NCI-H1048 (cell line): ENCODE measurements at places on chromosomes 12 and 14.

DNA sequence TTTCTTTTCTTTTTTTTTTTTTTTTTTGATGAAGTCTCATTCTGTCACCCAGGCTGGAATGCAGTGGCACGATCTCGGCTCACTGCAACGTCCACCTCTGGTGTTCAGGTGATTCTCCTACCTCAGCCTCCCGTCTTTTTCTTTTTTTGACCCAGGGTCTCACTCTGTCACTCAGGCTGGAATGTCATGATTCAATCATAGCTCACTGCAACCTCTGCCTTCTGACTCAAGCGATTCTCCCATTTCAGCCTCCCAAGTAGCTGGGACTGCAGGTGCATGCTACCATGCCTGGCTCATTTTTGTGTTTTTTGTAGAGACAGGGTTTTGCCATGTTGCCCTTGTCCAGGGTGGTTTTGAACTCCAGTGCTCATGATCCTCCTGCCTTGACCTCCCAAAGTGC is 12.0 kb downstream of the FUT8 start:
- no peak for DNase-seq

GRCh38 chr12:6052940-6053329 is 71.5 kb downstream of the VWF start:
- no peak for DNase-seq

DNA sequence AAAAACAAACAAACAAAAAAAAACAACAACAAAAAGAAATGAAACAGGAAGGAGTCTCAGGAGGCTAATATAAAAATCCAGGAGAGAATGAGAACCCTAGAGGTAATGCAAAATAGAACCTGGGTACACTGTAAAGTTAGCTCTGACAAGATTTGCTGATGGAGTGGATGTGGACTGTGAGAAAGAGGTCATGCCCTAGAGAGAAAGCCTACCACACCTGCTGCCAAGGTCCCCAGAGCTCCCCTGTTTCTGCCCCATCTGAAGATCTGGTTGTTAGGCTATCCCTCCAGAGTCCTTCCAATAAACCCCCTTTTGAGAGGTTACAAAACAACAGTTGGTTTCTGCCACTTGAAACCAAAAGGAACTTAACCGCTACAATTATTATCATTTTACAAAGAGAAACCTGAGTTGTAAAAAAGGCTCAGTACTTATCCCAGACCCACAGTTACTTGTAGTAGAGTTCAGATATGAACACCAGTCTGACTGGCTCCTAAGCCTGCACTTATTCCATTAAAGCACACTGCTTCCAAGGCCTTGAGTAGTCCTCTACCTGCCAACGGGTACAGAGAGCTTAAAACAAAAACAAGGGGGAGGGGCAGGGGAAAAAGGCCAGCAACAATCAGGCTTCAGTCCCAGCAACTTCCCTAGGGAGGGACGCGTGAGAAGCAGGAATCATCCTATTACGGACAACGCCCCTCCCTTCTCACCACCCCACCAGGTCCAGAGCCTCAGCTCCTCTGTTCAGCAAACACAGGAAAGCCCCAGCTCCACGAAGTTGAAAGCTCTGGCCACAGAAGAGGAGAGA is 27.7 kb downstream of the PPP1R13B start:
- no peak for DNase-seq

DNA sequence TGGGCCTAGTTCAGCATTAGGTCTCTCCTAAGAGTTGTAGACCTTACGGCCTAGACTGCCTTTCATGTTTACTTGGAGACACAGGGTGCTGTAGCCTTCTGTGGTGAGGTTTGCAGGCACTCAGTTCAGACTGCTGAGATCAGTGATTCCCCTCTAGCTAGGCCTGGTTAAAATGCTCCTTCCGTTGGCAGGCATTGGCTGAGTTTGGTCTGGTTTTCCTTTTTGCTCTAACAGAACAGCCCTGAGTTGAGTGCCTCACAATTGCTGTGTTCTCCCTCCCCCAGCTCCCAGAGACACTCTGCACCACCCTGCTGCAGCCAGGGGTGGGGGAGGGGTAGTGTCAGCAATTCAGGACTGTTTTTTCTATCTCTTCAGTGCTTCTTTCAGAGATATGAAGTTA is 178.9 kb upstream of the DYRK2 start:
- DNase-seq: no peak

GRCh38 chr14:47208434-47208833 is 467.0 kb downstream of the MDGA2 start:
- no peak for DNase-seq

DNA sequence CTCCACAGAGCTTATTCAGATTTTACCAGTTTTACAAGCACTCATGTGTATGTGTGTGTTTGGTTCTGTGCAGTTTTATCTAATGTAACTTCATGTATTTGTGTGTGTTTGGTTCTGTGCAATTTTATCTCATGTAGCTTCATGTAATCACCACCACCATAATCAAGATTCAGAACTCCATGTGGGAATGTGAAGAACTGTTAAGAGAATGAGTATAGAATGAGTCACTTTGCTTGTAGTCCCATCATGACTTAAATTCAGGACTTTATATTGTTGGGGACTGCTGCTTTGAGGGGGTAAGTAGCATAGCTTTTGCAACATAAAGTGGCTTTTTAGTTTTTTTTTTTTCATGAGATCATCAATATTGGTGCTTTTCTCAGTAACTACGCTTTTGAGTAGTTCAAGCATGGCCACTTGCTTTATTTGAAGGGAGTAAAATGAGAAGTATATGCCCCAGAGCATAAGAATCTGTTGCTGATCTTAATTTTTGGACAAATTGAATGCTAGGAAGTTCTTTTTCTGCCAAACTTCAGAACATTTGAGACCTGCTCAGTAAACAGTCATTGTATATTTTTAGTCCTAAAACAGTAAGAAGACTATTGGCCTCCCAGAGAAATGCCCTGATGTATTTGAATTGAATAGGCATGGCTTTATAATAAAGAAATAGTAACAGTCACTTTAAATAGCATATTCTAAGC is 28.8 kb downstream of the PROX2 start:
- DNase-seq: no peak

DNA sequence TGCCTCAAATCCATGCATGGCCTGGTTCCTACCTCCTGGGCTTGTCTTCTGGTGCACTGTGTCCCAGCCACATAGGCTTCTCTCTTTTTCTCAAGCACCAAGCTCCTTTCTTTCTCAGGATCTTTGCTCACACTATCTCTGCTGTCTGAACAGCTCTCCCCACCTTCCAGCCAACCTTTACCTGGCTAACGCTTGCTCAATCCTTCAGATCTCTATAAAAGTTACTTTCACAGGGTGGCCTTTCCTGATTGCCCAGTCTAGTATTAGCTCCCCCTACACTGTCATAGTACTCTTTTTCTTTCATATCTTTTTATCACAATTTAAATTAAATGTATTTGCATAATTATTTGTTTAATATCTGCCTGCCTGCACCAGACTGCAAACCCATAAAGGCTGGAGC is 3.8 kb downstream of the PARP11 start:
- DNase-seq: no peak

DNA sequence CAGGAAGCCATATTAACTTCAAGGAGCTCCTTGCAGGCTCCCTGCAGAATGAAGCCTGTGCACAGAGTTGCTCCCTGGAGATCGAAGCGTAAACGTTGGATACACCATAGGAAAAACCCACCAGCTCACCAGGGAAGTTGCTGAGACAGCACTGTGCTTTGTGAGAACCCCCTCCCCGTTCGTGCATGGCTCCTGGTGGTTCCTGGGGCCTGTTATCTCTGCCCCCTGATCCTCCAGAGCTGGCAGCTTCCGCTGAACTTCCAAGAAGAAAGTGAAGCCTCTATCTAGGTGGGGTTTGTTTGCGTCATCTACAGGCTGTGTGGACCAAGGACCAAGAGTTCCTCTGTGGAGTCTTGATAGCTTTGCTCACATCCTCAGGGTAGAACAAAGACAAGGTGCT is 2.4 kb upstream of the CCDC85C start:
- no peak for DNase-seq

GRCh38 chr12:12349711-12350665 is at the start of gene MANSC1:
Gene MANSC1 (minus strand): TSS chr12:12350242. CDS start chr12:12343314, 6,928 bp downstream.
- no peak for DNase-seq

- DNase-seq: no peak
Measured at GRCh38 chr12:27866373-27867101, 86.5 kb upstream of the MANSC4 start.

- DNase-seq: no peak
Measured at GRCh38 chr14:60655119-60655897, 6.0 kb upstream of the SIX1 start.

DNA sequence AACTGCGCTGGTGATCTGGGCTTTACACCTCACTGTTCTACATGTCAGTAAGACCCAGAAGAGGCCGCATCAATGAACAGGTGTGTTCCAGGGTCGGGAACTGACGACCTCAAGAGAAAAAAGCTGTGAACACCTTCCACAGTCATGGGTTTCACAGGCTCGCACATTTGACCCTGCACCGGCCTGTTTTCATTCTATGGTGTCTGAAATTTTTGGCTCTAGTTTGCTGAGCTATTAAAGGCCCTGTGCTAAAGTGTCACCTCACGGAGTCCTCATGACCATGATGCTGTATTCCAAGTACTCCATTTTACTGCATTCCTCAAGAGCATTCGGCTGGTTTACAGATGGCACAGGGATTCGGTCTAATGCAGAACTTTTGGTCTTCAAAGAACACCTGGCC is 78.9 kb downstream of the KDM2B start:
- DNase-seq: no peak

DNA sequence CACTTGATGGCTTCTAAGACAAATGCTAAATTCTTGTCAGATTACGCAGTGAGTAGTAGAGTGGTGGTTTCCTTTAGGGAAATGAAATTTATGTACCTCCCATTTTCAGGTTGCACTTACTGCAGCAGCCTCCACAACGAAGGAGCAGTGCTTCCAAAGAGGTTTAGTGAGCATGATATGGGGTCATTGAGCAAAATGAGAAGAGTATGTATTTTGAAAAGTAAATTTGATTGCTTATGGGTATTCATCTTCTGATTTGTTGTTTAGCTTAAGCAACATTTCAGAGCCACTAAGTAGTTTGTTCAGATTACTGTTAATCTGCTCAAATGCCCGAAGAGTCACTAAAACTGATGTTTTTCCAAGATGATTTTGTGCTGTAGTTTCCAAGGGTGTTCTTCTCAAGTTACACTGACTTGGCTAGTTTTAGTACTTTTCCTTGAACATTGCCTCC is 493.6 kb downstream of the PCNX1 start:
- no peak for DNase-seq

DNA sequence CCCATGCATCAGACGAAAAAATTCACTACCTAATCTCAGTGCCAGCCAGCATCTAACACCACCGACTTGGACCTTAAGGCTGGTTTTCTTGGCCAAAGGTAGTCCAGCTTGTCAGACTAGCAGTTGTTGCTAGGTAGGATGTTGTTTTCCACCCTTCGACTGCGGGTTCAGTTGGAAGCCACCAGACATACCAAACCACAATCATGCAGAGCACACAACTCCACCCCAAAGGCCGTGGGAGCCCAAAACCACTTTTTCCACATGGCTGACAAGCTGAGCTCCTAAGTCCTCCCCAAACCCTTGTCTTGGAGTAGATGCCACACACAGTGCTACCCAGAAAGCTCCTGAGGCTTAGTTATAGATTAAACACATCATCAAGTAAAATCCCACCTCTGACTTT is 46.8 kb downstream of the LRIG3 start:
- no peak for DNase-seq

DNA sequence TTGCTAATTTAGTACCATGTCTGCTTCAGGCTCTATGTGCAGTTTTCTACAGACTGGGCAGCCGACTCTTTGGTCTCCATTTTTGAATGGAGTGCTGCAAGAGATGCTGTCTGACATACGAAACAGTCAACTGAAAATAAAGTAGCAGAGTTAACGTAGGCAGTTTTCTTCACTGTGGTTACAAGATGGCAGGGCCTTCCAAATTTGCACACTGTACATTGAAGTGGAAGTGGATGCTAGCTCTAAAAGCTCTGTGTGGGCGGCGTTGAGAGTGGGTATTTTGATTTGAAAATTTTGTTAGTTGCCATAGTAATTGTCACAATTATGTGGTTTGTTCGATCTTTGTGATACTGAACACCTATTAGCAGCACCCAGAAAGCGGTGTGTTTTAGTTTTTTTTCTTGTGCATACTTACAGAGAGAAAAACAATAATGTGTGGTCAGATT is 154.9 kb upstream of the ATP2B1 start:
- DNase-seq: no peak

GRCh38 chr14:33918256-33918655 is 32.6 kb downstream of the EGLN3 start:
- no peak for DNase-seq

DNA sequence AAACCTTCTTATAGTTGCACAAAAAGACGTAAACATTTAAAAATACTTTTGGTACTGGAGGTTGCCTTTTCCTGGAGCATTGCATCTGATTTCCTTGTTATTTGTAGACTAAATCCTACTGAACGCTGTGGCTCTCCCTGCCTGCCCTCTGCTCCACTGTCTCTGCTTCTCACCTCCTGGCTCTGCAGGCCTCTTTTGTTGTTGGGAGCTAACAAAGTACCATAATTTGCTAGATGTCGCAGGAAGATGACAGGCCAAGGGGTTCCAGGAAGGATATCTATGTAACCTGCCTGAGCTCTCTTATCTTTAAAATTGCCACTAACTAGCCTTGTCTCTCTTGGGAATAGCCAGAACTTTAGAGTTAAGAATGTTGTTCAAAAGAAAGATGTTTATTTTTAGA is 21.4 kb downstream of the SYNE2 start:
- DNase-seq: no peak

DNA sequence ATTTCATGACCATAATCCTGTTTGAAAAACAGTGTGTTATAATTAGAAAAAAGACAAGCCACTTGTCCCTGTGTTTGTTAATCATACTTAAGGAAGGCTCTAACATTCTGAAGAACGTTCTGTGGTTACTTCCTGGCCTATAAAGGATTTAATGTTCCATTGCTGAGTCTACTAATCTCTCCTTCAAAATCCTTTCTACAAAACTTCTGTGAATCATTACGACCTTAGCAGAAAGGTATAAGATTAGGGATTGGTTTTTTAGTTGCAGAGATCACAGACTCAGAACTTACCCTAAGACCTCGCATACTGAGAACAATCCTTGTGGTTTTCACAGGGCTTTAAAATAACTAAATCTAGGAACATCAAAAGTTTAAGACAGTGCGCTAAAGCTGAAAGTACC is 48.3 kb downstream of the TMCC3 start:
- no peak for DNase-seq

GRCh38 chr12:25056011-25056410 is 107.1 kb upstream of the BCAT1 start:
- DNase-seq: no peak

- DNase-seq: no peak
Measured at GRCh38 chr14:65961004-65961403, 525.2 kb upstream of the CCDC196 start.

DNA sequence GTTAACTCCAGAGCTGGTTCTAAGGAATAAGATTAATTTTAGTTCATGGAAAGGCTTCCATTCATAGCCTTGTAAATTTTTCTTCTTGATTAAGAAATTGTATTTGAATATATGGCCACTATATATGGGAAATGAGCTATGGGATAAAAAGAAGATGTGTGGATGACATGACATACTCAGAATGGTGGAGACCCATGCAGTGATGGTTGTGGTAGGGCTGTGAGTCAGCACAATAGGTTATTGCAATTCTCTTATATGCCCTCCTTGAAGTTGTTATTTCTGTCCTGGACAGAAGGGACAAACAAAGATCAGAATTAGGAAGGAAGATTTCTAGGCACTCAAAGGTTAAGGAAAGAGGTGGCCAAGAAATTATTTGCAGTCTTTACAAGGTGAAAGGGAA is 21.5 kb downstream of the RASSF9 start:
- no peak for DNase-seq

- DNase-seq: no peak
Measured at GRCh38 chr12:122190842-122191668, 8.1 kb downstream of the LRRC43 start.

GRCh38 chr12:101172316-101172715 is 37.7 kb downstream of the SLC5A8 start:
- DNase-seq: no peak
